Smooth muscle cell of trachea (primary cell): ENCODE measurements at places on chromosomes 16 and 17. TPM values are rescaled to one million over a fixed set of nuclear protein-coding genes. Genes with fewer than 3 reads are reported as not detected.

Gene WNT9B
- total RNA-seq: 0.44 TPM in 1 of 2 replicates, not detected in the other

Gene AATF
- 28.4 and 31.6 TPM in 2 replicates for total RNA-seq

Gene SPATA20
- 90.5 and 141 TPM in 2 replicates for total RNA-seq

Gene SEZ6
- total RNA-seq: not detected in 2 replicates

Gene CD300LF
- not detected in 2 replicates for total RNA-seq

Gene ERAL1
- 32.7 and 35.4 TPM in 2 replicates for total RNA-seq

Gene KIAA0753
- 10.5 and 18.9 TPM in 2 replicates for total RNA-seq

Gene C1QTNF8
- not detected in 2 replicates for total RNA-seq

Gene PLA2G10
- total RNA-seq: not detected in 2 replicates

Gene MARCHF10
- total RNA-seq: not detected in 2 replicates

Gene SLC2A4
- total RNA-seq: 0.17 and 0.44 TPM in 2 replicates

Gene NPIPA8
- not detected in 2 replicates for total RNA-seq

Gene CBX8
- 3.8 and 5.8 TPM in 2 replicates for total RNA-seq

Gene PIK3R6
- total RNA-seq: not detected in 2 replicates

Gene ARL5C
- not detected in 2 replicates for total RNA-seq

Gene ZG16
- total RNA-seq: not detected in 2 replicates

Gene OMG
- 5.7 and 17.4 TPM in 2 replicates for total RNA-seq

Gene UNKL
- 11.2 and 12.1 TPM in 2 replicates for total RNA-seq

Gene IL34
- 4.5 and 12.4 TPM in 2 replicates for total RNA-seq

Gene MT1M
- 2.6 and 5.1 TPM in 2 replicates for total RNA-seq

Gene KRTAP4-4
- total RNA-seq: not detected in 2 replicates

Gene PITPNM3
- total RNA-seq: 0.44 and 0.50 TPM in 2 replicates

Gene RGS11
- total RNA-seq: 1.9 and 10.6 TPM in 2 replicates

Gene ZPBP2
- total RNA-seq: not detected in 2 replicates
